ENCODE measurements at places on chromosomes 5 and 9.

DNA sequence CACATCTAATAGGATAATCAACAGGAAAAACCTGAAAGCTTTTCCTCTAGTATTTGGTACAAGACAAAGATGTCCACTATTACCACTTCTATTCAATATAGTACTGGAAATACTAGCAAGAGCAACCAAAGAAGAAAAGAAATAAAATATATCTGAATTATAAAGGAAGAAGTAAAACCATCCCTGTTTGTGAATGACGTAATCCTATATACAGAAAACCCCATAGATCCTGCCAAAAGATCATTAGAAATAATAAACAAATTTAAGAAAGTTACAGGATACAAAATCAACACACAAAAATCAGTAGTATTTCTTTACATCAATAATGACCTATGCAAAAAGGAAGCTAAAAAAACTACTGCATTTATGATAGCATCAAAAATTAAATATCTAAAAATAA, 1191.3 kb upstream of the C9orf72 start:
- DNase-seq = no peak

DNA sequence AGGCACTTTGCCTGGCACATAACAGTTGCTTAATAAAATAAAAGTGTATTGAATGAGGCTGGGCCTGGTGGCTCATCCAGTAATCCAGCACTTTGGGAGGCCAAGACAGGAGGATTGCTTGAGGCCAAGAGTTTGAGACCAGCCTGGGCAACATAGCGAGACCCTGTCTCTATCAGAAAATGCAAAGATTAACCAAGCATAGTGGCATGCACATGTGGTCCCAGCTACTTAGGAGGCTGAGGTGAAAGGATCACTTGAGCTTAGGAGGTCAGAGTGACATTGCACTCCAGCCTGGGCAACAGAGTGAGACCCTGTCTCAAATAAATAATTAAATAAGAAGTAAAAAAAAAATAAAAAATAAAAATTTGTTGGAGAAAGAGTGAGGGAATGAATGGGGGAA, 21.2 kb downstream of the TNFAIP8 start:
- no peak for DNase-seq

DNA sequence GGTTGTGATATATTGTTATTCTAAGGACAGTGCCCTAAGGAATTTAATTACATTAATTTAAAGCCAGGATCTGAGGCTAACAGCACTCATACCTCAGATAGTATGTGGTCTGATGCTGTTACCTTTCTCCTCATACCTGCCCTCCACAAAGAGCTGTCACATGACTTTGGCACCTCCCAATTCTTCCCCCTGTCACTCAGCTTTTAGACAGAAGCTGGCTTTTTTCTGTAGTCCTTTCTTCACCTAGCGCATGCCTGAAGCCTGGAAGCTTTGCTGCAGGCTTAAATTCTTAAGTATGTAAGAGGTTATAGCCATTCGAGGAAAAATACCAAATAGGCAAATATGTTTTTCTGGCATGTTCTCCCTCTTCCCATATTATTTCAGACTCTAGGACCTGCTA, 61.0 kb upstream of the ADAMTS19 start:
- DNase-seq = no peak

GRCh38 chr5:69000216-69000919, 93.4 kb upstream of the SLC30A5 start:
- no peak for DNase-seq

GRCh38 chr5:78157001-78157400, 137.5 kb downstream of the AP3B1 start:
- no peak for DNase-seq
